ENCODE measurements at places on chromosomes 12 and 14.
A peak's percentile ranks its signal among the peaks of the same experiment; 100 is the strongest.

- peak; percentile 39 for DNase-seq
These were observed 13.9 kb downstream of the EVL start for GRCh38 chr14:100078997-100079725.

DNA sequence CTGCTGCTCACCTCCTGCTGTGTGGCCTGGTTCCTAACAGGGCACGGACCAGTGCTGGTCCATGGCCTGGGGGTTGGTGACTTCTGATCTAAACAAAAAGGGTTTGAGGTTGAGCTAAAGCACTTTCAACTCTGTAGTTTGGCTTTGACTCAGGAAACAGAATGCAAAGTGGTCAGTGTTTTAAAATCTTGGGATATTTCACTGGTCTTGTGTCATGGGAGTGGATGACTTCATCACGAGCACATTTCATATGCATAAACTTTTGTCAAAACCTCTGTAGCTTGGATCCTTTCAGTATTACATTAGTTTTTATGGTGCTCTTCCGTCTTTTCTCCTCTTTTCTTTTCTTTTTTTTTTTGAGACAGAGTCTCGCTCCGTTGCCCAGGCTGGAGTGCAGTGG is 25.6 kb downstream of the FAM161B start:
- peak; percentile 20 for DNase-seq

- no peak for DNase-seq
These were observed 82.6 kb upstream of the GTF2A1 start for GRCh38 chr14:81303258-81303935.

- DNase-seq = no peak
These were observed 51.1 kb downstream of the SLC38A1 start for GRCh38 chr12:46217541-46218321.

DNA sequence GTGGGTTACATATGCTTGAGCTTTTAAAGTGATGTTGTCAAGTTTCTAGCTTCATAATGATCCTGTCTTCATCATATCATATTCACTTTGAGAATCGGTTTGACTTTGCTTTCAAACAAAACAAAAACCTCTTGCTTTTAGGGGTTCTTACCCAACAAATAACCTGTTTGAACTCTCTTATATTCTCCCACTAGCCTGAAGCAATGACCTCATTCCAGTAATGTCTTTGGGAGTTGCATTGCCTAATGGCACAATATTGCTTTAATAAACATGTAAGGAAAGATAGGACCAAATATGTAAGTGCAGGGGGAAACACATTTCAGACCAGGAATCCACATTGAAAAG is 27.7 kb downstream of the WBP11 start:
- peak; percentile 84 for DNase-seq

DNA sequence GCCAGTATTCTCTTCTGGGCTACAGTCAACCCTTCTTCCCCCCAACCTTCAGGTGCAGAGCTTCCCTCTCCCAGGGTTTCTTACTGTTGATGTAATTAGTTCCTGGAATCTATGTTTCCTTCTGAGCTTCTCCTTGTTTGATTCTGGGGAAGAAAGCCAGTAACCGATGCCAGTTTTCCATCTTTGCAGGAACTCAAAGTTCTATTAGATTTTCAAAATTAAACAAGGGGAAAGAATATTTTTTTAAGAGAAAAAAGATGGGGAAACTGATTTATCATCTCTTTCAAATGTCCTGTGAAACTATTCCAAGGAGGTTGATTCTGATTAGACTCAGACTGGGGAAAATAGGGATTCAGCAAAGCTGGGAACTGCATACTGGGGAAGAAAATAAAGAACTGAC is 17.9 kb upstream of the FAM234B start:
- no peak for DNase-seq

DNA sequence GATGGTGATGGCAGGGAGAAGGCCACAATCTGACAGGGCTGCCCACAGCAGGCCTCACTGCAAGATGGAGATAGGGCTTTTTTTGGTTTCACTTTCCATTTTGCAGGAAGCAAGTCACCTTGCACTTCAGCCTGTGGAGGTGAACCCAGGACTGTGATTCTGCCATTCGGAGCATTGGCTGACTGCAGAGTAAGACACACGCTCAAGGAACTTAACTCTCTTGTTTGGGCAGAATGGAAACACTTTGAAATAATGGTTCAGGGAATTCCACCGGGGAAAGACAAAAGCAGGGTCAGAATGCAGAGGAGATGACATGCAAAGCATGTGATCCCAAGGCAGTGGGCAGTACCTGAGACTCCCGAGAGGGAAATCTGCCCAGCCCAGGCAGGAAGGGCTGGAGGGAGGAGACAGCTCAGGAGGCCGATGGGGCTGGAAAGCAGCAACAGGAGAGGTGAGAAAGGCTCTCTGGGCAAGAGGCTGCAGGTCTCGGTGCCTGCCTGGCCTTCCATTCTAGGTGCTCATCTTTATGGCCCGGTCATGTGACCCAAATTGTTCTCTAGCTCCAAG is 58.7 kb upstream of the PRMT8 start:
- no peak for DNase-seq

DNA sequence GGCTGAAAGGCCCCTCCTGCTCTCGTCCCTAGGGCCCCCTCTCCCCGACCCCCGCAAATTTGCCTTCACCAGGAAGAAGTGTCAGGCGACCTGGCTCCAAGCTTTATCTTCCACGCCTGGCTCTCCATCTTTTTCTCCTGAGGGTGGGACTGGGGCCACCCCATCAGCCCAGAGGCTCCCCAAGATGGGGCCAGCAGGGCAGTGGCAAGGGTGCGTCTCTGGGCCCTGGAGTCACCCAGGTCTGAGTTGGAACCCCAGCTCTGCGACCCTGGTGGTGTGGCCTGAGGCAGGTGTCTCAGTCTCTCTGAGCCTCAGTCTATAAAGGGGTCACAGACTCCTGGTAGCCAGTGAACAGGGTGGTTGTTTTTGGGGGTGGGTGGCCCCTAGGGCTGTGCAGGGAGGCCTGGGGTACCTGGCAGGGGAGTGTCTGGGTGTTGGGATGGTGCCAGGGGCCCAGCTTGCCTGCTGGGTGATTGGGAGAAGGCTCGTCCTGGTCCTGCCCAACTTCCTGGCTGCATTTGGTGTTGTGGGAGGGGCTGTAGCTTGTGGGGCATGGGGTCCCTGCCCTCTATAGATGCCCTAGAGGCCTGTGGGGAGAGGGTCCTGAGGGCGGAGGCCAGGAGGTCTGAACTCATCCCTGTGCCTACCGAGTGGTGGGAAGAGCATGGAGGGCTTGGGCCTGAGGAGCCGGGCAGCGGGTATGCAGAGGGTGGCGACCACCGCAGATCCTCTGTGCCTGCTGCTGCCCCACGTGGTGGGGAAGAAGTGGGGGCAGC is 7.6 kb downstream of the KIF26A start:
- no peak for DNase-seq

- DNase-seq = no peak
These were observed 25.1 kb downstream of the NOC4L start for GRCh38 chr12:132169376-132169775.

GRCh38 chr12:19953734-19954133 is 414.6 kb upstream of the PDE3A start:
- DNase-seq = peak; percentile 20

DNA sequence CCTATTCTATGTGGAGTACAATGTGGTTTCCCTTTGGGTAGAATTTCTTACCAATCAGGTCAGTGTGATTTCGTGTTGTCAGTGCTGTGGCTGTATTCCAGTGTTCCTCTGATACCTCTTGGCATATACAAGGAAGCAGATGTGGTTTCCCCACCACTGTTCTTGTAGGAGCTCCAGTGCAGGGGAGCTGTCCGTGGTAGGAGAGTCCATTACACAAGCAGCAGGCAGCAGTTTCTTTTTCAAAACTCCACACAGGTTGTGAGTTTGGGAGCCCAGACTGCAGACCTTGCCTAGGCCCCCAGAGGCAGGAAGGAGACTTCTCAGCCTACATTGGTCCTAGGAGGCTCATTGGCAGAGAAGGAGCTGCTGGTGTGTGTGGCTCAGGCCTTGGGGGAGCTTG is 452.8 kb downstream of the AACS start:
- peak; percentile 30 for DNase-seq

GRCh38 chr12:102023343-102023930 is 38.4 kb downstream of the WASHC3 start:
- DNase-seq = peak; percentile 46

DNA sequence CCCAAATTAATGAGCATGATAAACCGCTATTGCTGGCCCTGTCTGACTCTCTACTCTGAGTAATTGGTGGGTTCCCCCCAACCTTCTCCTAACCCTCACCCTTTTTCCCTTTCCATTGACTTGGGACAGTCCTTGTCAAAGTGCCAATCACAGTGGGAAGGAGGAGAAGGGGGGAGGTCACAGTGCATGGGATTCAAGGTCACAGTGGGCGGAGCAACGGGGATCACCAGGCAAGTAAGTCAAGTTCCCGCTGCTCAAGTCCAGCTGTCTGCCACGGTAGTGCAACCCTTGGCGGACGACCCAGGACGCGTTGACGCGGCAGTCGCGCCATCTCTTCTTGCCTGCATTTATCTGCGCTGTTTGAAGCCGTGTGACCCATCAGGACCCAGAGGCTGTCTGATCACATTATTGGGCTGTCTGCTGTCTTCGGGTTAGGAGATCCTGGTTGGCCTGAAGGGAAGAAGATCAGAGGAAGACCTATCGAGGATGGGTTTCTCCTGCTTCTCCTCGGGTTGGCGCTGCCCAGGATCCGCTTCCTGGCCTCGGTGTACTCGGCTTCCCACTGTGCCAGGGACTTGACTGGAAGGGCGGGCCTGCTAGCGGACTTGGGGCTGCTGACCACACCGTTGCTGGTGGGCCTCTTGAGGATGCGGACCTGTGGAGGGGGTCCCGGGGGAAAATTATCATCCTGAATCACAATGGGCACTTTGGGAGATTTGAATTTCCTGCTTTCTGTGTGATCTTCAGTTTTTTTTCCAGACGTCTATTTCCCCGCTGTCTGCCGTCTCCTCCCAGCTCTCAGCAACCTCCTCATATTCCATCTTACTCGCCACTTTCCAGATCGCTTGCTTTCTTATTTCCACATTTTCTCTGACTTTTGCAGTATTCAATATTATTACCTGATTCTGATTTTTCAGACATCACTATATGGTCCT is 3.1 kb upstream of the MDM2 start:
- no peak for DNase-seq

- no peak for DNase-seq
These were observed 212.6 kb upstream of the LHX5 start for GRCh38 chr12:113684053-113684907.

DNA sequence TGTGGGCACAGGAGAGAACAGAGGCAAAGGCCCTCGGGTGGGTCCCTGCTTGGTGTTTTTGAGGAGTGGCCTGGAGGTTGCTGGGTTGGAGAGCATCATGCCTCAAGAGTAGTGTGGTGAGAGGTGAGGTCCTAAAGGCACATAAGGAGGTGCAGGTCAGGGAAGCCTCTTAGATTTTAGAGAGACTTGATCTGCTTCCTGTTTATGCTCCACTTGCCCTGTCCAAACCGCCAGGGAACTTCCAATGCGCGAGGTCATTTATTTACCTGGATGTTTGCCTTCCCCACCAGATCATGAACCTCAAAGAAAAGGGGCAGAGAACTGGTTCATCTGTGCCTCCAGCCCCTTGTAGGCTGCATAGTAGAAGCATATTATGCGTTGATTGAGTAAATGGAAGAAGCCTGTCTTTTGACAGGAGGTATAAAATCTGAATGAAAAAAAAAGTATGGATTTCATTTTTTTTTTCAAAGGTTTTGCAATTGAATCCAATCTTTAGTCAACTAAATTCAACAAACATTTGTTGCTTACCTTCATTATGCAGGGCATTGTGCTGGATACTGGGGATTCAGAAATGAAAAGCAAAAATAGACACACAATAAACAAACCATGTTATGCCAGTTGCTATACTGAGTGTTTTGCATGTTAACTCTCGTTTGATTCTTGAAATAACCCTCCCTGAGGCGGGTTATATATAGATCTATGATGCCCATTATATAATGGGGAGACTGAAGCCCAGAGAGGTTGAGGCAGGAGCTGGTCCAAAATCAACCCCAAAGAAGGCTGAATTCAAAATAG is 485.2 kb downstream of the VRK1 start:
- DNase-seq = no peak

DNA sequence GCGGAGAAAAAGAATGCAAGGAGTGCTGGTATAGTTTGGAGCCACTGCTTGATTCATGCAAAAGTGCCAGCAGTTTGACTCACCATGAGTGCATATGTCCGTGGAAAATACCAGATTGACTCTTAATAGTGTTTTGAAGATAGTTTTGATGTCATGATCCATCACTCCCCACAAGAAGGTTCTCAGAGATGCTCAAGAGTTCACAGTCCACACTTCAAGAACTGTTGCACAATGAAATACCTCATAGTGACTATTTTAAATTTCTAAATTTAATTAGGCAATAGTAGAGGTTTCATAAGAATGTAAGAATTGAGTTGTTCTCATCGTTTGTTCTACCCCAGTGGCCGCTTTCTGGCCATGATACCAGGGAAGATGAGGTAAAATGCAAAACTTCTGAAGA is 286.6 kb upstream of the RGS6 start:
- DNase-seq = peak; percentile 38

DNA sequence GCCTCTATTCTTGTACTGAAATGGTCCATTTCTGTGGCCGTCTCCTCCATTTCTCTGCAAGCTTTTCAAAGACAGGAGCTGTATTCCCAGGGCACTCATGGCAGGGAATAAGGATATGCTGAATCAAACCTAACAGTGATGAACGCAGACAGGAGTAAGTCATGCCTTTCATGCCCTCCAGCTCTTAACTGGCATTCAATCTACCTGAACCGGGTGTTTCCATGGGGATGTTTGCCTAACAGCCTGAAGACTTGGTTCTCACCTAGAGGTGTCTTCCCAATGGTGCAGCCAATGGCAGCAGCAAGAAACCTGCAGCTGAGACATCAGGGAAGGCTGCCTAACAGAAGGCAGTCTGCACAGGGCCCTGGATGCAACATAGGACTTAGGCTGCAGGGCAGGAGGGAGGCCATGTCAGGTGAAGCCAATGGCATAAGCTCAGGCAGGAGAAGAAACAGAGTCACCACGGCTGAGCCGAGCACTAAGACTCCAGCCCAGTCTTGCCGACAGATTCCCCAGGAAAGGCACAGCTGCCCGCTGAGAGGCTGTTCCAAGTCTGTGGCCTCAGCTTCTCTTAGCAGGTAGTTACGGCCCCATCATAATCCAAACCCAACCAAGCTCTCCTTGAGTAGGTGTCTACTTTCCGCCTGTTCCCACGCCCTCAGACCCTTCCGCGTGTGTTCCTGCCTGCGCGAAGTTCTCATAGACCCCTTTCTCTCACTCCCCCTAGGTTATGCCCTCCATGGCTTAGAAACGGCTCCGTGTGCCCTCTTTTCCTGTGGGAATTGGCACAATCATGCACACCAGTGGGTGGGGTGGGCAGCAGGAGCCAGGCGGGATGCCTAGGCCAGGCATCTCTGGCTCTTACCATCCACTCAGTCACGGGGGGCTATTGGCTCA is 44.1 kb downstream of the VWF start:
- DNase-seq = no peak

Data from fibroblast of lung (primary cell).